ENCODE measurements at places on chromosomes 3 and 15.
A peak's percentile ranks its signal among the peaks of the same experiment; 100 is the strongest.

GRCh38 chr3:188360364-188360881, 206.5 kb downstream of the LPP start:
- no peak for DNase-seq

DNA sequence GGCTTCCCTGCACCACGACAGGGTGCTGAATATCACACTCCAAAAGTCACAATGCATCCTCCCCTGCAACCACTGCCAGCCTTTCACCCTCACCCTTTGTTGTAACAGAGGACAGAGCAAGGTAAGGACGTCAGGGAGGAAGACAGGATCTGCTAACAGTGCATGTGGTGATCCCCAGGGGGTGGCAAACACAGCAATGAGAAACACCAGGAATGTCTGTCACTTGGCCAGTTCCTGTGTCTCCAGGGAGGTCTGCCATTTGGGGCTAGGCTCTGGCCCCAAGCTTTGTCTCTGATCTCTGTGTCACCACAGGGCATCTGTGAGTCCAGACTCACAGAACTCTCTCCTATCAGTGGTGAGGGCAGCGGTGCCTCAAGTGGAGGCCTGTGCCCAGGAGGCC, 54.3 kb upstream of the SLC24A5 start:
- DNase-seq, result no peak

- peak; percentile 56 for DNase-seq
These were observed 90.6 kb downstream of the RSL24D1 start for GRCh38 chr15:55106155-55106554.

GRCh38 chr15:48541341-48542278, 103.9 kb downstream of the FBN1 start:
- peak; percentile 47 for DNase-seq

DNA sequence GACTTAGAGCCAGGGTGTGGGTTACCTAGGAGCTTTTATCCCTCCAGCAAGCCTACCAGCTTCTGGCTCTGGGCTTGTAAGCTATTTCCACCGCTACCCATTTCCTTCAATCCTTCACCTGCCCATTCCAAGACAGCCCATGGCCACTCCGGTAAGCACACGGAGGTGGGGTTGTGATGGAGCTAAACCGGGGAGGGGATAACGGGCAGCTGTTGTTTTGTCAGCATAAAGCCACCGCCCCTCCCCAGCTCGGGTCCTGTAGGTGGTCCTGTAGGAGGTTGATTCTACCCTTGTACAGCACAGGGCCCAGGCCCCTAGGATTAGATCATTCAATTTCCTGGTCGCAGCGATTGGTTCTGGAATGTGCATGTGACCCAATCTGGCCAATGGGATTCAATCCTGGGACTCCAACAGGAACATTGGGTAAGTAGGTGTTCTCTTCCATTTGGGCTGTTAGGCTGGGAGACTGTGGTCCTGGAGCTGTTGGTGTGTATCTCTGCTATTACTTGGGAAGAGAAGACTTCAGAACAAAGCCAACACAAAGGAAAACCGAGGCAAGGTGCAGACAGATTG, 150.6 kb downstream of the RAB11A start:
- DNase-seq, result no peak
